Activated CD8-positive, alpha-beta memory T cell treated with anti-CD3 and anti-CD28 coated beads, Interleukin-2, amount 10 ng/mL, durations not matched to agents 7 days and 5 days (primary cell): ENCODE measurements at places on chromosomes 2 and 18. TPM values are rescaled to one million over a fixed set of nuclear protein-coding genes. Genes with fewer than 3 reads are reported as not detected.

ACMSD gene
- not detected for total RNA-seq

REG3A gene
- not detected for total RNA-seq

ATP6V1B1 gene
- not detected for total RNA-seq

GRCh38 chr18:3360211-3360610 lies 89.8 kb upstream of the TGIF1 start:
- no peak for DNase-seq

GRCh38 chr2:55116966-55117365 lies 66.7 kb upstream of the RTN4 start:
- no peak for DNase-seq
